ENCODE measurements at places on chromosomes 5 and 9. TPM values are rescaled to one million over a fixed set of nuclear protein-coding genes. Genes with fewer than 3 reads are reported as not detected.

IL13 gene
- total RNA-seq: 0.24 TPM

HMCN2 gene
- 0.65 TPM for total RNA-seq

PRRX2 gene
- total RNA-seq: 3.6 TPM

SOHLH1 gene
- total RNA-seq: not detected

GLRA1 gene
- total RNA-seq: not detected

REEP2 gene
- total RNA-seq: 7.0 TPM

All from omental fat pad (tissue), 4 donors.